ENCODE measurements at places on chromosomes 16 and 17.

DNA sequence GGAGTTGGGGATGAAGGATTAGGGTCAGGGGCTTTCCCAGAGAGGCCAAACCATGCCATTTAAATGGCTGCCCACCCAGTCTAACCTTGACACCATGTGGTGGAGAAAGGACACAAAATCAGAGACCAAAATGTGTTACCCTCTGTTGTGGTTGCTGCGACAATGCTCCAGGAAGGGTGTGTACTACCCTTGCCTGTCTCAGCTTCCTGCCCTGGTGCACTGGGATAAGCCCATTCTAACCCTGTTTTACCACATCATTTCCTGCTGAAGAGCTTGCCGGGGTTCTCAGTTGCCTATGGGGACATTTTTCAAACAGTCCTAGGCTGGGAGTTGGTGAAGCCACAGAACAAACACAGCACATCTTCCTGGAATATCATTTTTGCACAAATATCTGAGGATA, 4.9 kb downstream of the OR4D1 start:
- no peak for DNase-seq

GRCh38 chr17:82302568-82302963, 14.8 kb downstream of the CD7 start:
- no peak for DNase-seq

DNA sequence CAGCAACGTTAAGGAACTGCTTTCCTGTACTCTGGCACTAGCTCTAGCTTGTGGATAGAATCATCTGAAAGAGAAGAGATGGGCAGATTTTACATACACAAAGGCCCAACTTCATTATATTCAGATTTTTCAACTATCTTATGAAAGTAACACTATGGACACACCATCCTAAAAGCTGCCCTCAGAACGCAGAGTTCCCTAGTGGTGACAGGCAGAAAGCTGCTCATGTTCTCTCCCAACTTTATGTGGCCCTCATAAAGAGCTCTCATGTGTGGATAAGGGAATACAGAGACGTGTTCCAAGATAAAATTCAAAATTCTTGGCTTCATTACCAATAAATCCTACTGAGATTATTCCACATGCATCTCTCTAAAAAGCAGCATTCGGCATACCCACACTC, 1.5 kb downstream of the CFAP20 start:
- DNase-seq = no peak

- no peak for DNase-seq
These were observed 992 bp downstream of the GP2 start for GRCh38 chr16:20326321-20326720.

GRCh38 chr17:49201481-49201927, 8.9 kb downstream of the GNGT2 start:
- no peak for DNase-seq

DNA sequence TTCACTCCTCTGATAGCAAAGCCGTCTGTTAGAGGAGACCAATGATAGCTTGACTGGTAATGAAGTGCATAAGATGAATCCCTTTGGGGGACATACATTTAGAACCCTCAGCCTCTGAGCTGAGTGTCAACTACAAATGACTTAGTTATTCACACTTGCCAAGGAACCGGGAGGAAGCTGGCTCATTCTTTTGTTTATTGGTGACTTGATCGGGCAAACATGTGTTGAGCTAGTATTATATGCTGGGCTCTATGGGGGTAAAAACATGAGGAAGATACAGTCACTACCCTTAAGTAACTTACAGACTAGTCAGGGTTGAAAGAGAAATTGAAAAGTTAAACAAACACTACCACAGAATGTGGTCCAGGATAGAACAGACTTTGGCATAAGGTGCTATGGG, 3.0 kb downstream of the CCL16 start:
- no peak for DNase-seq

GRCh38 chr17:45722161-45722560, 62.0 kb upstream of the CRHR1 start:
- no peak for DNase-seq

- DNase-seq = no peak
These were observed 27.3 kb downstream of the RNF213 start for GRCh38 chr17:80287806-80288567.

DNA sequence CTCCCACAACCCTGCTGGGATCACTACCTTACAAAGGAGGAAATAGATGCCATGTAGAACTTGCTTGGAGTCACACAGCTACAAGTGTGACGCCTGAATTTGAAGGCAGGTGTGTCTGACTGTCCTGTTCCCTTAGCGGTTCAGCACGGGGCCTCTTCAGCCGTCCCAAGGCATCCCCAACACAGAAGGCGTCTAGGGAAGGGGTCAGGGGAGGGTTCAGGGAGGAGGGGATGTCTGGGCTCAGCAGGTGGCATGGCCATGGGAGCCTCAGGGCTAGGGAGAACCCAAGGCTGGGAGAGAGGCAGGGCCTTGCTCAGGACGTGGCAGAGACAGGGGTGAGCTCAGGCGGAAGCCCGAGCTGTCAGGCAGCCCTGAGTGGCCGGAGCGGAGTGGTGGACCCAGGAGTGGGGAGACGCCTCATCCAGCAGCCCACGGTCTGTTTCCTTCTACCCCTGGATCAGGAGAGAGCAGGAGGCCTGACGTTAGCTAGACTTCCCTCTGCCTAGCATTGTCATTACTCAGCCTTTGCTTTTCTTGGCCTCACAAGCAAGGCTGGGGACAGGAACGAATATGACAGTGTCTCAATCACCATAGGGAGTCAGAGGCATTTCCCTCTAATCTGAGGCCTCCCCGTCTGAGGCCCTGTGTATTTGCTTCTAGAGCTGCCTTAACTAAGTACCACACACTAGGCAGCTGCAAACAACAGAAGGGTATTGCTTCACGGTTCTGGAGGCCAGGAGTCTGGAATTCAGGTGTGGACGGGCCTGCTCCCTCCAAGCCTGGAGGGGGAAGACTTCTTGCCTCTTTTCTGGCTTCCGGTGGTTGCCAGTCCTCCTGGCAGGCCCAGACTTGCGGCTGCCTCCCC, 31.3 kb upstream of the ANKRD40CL start:
- DNase-seq = no peak

GRCh38 chr17:8125154-8125946, 1.4 kb upstream of the HES7 start:
- DNase-seq = no peak

GRCh38 chr17:3817851-3818605, 17.0 kb upstream of the ITGAE start:
- no peak for DNase-seq

- DNase-seq = peak; percentile 34
These were observed 15.4 kb upstream of the KATNB1 start for GRCh38 chr16:57720142-57720575.

- DNase-seq = no peak
These were observed 614.4 kb downstream of the CDH11 start for GRCh38 chr16:64507240-64508024.

Data from GM19239 (cell line).